ENCODE measurements at places on chromosomes 5 and 9.

GRCh38 chr5:1655496-1656270 lies 131.9 kb upstream of the LPCAT1 start:
- no peak for DNase-seq

GRCh38 chr5:81121836-81122630 lies 111.1 kb upstream of the CKMT2 start:
- DNase-seq, result no peak

DNA sequence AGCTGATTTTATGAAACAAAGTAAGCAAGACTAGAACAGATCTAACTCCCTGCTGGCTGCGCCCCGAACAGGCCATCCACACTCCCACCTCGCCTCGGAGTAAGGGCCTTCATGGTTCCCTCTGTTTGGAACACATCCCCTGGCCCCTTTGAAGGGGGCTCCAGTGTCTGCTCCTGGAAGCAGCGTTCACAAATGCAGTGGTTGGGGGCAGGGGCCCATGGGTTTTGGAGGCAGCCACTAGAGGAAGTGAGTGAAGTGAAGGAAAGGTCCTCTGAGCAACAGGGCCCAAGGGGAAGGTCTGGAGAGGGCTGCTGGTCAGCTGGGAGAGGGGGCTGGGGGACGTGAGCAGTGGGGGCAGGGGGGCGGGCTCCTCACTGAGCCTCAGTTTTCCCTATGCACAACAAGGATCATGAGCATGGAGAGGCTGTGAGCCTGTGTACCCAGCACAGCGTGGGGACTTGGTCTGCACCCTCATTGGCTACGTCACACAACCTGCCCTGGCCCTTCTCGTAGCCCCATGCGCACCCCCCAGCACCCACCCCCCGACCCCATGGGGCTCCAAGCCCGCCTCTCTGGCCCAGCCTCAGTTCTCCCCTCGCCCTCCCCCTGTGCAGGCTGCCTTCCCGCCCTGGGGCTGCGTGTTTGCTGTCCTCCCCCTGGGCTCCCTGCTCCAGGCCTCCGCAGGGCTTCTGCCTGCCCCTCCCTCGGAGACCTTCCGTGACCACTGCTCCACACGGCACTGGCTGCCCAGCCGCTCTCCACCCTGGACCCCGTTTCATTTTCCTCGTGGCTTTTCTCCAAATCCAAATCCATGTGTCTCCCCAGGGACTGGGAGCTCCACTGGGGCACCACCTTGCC lies 39.5 kb downstream of the RASGEF1C start:
- DNase-seq, result no peak

GRCh38 chr5:151196556-151197290 lies 27.2 kb downstream of the CCDC69 start:
- DNase-seq, result no peak

GRCh38 chr9:125889476-125890419 lies 142.6 kb downstream of the PBX3 start:
- no peak for DNase-seq

DNA sequence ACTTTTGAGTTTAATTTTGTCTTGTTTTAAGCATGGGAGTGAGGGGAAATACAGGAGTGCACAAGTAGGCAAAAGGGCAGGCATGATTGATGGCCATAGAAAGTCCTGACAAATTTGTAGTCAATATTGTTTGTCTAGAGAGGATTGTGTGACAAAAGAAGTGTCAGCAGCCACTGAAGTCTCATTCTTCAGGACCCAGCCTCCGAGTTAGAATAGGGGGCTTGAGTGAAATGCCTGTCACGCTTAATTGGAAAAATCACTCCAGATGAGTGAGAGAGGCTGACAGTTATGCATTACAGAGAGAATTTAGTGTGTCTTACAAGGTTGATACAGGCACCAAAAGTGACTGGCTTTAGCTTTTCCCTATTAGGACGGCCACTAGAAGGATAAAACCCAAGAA lies 81.9 kb upstream of the RPS23 start:
- no peak for DNase-seq

DNA sequence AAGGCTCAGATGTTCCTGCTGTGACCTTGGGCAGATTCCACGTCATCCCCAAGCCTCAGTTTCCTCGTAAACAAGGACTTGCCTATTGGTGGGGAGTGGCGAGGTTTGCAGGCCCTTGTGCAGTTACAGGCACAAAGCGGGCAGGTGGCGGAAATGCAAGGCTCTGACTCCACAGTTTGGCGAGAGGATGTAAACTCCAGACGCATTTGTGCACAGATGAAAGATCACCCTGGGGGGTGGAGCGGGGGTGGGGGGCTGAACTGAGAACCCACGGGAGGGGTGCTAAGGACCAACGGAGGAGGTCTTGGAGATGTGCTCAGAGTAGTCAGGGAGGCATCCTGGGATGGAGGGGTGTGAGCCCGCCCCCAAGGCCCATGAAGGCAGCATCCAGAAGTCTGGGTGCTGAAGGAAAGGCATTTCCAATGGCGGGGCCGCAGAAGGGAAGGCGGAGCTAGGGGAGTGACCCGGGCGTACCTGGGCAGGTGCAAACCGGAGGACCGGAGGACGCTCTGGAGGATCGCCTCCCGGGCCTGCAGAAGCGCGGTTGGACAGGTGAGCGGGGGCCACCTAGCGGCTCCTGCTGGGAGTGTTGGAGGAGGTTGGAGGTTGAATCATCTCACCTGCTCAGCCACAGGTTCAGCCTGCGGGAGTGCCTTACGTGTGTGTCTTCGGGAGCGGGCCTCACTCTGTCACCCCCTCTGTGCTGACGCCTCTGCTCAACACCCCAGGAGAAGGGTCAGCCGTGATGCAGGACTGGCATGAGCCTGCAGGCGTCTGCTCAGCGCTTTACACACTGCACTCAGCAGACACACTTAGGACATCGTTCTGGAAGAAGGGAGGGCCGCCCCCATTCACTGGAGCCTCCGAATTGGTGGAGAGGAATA lies 1.9 kb upstream of the FIBCD1 start:
- no peak for DNase-seq
